ENCODE measurements at places on chromosomes 1 and 21.

GRCh38 chr21:29219165-29219770 lies 79.5 kb upstream of the BACH1 start:
- peak; percentile 55 for DNase-seq

GRCh38 chr1:169724168-169724567 lies 9.7 kb downstream of the SELE start:
- DNase-seq, result no peak

- DNase-seq, result no peak
Observed at GRCh38 chr1:164180824-164181223, 378.2 kb upstream of the PBX1 start.

GRCh38 chr1:53274541-53275185 lies 36.3 kb upstream of the MAGOH start:
- DNase-seq, result no peak

DNA sequence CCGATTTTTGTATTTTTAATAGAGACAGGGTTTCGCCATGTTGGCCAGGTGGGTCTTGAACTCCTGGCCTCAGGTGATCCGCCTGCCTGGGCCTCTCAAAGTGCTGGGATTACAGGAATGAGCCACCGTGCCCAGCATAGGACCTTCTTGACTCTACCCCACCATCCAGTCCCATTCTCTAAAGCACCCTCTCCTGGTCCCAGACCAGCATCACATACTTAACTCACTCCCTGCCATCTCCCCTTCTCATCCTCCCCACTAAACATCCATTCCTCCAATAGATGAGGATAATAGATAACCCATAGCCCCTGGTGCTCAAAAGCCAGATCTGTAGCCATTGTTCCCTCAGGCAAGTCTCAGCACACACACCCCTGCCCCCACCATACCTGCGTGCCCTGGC lies 2.1 kb downstream of the ENTREP3 start:
- DNase-seq, result no peak

- DNase-seq, result no peak
Observed at GRCh38 chr1:155968670-155969069, 9.7 kb downstream of the ARHGEF2 start.

GRCh38 chr1:49351768-49352167 lies 575.1 kb upstream of the BEND5 start:
- DNase-seq, result peak; percentile 59

DNA sequence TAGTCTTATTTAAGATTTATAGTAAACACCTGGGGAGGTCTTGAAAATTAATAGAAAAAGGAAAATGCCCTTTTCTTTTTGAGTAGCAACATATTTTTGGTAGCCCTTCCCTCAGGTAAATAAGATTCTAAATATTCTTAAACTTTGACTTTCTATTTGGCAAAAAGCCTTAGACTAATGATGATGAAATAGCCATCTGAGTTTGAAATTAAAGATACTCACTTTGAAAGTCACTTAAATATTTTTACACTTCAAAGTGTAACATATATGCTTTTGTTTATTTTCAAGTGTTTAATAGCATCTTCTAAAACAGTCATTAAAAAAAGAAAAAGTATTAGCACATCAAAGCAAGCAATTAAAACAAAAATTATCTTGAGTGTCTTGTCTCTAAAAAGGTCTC lies 135.1 kb downstream of the NEK7 start:
- DNase-seq, result no peak

DNA sequence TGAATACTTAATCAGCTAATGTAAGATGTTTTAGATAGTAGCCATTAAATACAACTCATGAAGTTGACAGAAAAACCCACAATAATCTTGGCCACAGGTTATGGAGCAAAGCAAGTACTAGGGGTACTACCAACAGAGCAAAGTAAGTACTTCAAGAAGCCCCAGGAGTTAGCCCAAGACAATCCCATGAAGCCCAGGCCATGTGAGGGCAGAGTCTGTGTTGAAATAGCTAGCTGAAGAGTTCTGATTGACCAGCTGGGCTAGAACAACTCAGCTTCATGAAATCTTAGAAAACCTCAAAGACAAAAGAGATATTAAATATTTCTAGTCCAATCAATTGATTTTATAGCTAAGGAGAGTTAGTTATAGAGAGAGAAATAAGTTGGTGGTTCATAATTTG lies 212.9 kb upstream of the HOOK1 start:
- no peak for DNase-seq

DNA sequence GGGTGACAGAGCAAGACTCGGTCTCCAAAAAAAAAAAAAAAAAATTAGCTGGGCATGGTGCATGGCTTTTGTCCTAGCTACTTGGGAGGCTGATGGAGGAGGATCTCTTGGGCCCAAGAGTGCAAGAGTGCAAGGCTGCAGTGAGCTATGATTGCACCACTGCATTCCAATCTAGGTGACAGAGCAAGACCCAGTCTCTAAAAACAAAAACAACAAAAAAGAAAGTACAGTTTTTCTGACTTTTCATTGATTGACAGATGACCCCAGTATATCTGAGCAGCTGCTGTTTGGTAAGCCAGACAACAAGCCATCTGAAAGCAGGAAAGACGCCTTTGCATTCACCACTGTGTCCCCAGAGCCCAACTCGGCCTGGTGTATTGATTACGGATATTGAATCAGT lies 10.9 kb upstream of the DPT start:
- no peak for DNase-seq

DNA sequence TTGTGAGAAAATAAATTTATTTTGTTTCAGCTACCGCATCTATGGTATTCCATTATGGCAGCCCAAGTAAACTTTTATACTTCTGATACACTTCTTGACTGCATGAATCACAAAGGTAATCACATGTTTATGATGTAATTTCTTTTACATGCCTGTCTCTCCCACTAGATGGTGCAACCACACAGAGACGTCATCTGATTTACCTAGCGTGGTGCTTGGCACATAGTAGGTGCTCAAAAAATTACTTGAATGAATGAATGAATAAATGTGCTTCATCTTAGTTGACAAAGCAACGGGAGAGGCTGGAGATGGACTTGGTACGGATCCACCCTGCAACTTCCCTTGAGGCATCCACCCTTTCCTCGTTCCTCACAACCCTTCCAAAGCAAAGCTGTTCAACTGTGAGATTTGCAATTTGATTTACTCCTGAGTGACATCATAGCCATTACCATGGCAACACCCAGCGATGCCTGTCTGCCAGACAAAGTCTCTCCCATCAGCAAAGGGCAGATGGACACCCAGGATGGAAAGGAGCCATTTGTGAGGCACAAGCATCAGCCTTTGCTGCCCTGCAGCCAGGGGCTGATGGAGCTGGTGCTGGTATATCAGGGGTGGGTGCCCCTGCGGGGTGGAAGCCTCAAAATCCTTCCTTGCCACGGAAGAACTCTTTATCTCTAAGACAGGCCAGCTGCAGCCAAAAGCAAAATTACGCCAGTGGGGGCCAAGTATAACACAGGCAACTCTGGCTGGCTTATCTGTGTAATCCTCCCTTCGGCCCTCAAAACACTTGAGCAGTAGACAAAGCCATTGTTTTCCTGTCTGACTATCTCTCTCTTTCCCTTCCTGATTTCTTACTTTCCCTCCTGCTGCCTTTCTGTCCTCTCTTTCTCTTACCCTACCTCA lies 18.9 kb upstream of the VWA5B1 start:
- DNase-seq, result peak; percentile 8

DNA sequence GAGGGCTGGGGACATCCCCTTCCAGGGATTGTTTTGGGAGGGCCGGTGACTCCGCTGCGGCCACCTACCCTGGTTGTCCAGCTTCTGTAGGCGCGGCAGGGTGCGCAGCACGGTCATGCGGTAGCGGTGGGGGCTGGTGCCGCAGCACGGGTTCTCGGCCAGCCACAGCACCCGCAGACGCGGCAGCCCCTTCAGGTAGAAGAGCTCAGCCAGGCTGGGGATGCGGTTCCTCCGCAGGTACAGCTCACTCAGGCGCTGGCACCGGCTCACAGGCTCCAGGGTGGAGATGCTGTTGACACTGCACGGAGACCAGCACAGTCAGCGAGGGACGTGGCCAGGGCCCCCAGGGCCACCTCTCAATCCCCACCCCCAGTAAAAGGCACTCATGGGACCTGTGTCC lies 6.2 kb downstream of the CFAP410 start:
- no peak for DNase-seq

GRCh38 chr21:29245104-29245643 lies 53.5 kb upstream of the BACH1 start:
- DNase-seq, result no peak

DNA sequence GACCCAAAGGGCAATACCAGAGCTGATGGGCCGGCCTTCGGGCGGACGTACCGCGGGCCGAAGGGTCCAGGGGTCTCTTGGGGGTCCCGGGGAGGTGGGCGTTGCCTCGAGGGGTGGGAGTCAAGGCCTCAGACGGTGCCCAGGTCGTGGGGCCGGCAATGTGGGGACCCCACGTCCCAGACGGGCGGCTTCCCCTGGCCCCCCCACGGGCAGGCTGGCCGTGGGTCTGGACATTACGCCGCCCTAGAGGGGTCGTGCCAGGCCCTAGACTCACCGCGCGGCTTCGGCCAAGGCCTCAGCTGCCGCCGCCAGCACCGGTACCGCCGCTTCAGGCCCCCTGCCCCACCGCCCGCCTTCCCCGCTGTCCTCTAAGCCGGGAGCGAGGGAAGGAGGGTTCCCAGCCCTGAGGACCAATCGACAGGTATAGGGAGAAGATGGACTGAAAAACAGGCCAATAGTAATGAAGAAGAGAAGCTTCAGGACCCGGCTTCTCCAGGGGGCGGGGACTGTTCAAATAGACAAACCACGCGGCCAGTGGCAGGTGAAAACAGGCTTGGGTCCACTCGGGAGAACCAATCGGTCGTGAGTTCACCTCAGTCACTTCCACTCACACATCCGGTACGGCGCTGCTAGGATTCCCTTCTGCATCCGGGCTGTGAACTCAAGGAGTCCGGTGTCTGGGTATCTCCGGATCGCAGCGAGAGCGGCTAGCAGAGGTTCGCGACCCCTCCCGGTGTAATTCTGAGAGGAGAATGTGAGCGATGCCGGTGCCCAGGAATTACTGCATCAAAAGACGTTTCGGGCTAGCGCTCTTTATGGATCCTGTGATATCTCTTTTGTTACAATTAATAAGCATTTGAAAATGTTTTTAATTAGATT lies at the start of gene MTOR:
Gene MTOR (minus strand): TSS at position 381 of the 879 bp plus-strand sequence. CDS start 3,142 bp downstream, outside the sequence.
- DNase-seq, result peak; percentile 100

DNA sequence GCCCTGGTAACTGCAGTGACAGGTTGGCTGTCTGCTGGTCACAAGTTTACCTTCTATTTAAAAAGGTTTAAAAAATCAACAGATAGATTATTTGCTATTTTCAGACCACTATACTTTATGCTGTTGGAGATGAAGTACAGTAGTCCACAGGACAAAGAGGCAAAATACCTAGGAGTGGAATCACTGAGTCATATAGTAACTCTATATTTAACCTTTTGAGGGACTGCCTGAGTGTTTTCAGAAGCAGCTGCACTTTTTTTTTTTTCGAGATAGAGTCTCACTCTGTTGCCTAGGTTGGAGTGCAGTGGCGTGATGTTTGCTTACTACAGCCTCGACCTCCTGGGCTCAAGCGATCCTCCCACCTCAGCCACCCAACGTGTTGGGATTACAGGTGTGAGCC lies 11.7 kb downstream of the CNIH4 start:
- DNase-seq, result peak; percentile 51

DNA sequence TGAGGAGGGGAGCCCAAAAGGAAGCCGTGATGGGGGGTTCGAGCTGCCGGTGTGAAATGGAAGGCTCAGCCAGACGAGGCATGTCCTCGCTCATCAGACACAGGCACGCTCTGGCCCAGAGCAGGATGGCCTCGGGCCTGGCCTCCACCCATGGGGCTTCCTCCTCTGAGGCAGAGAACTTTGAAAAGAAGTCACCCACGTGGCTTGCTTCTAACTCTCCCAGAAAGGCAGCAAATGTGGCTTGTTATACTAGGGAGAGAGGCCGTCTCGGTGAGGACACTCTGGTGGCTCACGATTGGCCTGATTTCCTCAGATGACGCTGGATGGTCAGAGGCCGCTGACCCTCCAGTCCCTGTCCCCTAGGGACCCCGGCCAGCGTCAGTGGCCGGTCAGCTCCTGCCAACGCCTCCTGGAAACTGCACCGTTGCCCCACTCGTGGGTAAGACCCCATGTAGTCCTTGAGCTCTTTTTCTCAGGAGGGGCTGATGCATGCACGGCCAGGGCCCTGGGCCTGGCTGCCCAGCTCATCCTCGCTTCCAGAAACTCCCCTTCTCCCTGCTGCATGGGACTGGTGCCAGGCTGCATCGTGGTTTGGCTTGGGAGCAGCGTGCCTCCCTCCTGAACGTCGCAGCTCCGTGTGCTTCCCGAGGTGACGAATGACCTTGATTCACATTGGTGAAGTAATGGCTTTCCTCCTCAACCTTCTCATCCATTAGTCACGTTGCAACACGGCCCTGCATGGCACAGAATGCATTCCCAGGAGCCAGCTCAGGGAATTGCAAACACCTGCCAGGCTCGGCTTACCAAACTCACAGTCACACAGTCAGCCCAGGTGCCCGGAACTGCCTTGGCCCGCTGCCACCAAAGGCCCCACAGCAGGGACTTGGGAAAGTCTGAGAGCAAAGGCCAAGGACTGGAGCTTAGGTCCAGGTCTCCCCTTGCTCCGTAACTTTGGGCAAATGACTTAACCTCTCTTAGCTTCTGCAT lies 58.8 kb downstream of the TOMM20 start:
- peak; percentile 42 for DNase-seq

- DNase-seq, result no peak
Observed at GRCh38 chr1:222457513-222457912, 90.4 kb downstream of the HHIPL2 start.

GRCh38 chr1:54808443-54809207 lies 7.5 kb upstream of the TTC22 start:
- DNase-seq, result no peak

DNA sequence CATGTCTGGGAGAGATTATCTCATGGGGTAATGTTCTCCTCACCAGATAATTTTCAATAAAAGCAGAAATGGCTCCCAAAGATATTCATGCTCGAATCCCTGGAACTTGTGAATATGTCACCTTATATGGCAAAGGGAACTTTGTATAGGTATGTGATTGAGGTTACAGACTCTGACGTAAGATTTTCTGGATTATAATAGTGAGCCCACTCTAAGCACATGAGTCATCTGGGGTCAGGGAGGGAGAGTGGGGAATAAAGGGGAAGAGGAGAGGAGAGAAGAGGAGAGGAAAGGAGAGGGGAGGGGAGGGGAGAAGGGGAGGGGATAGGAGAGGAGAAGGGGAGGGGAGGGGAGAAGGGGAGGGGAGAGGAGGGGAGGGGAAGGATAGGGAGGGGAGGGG lies 1193.9 kb downstream of the PLA2G4A start:
- no peak for DNase-seq

- no peak for DNase-seq
Observed at GRCh38 chr1:247347477-247348222, 16.0 kb upstream of the ZNF496 start.

DNA sequence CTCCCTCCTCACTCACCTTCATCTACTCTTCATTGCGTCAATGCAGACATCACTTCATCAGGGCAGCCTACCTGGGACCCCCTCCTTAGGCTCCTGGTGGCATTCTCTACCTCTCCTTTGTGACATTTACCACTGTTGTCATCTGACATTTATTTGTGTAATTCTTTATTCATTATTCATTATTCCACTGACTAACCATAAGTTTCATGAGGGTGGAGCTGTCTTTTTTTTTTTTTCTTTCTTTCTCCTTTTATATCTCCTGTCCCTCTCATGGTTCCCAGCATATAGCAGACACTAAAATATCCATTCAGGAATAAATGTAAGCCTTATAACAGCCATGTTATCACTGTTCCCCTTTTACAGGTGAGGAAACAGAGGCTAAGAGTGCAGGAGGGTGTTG lies 126.8 kb downstream of the KAZN start:
- DNase-seq, result no peak
